ENCODE measurements at places on chromosomes 1 and 21.

GRCh38 chr1:221626041-221626440 lies 115.8 kb downstream of the DUSP10 start:
- DNase-seq, result no peak

GRCh38 chr1:87560601-87561360 lies 232.1 kb downstream of the LMO4 start:
- DNase-seq, result no peak

DNA sequence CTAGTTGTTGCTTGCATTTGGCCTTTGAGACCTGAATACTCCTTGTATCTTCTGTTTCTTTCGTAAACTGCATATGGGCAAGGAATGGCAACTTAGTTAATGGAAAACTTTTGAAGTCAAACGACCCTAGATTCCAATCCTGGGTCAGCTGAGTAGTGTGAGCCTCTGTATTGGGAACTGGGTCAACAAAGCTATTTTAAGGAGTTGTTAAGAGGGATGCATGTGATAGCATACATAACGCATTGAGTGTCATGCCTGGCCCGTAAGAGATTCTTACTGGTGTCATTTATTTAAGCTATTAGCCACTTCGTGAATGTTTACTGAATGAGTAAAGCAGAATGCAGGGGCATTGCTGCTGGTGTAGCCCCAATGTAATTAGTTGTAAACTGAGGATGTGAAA lies 340.1 kb downstream of the PAPPA2 start:
- DNase-seq, result no peak

- DNase-seq, result no peak
These were observed 8.7 kb downstream of the SDHB start for GRCh38 chr1:17045150-17045549.

GRCh38 chr1:206766251-206766856 lies 4.2 kb upstream of the IL19 start:
- DNase-seq, result peak; percentile 25

GRCh38 chr1:2968471-2968881 lies 52.8 kb upstream of the ACTRT2 start:
- DNase-seq, result no peak

DNA sequence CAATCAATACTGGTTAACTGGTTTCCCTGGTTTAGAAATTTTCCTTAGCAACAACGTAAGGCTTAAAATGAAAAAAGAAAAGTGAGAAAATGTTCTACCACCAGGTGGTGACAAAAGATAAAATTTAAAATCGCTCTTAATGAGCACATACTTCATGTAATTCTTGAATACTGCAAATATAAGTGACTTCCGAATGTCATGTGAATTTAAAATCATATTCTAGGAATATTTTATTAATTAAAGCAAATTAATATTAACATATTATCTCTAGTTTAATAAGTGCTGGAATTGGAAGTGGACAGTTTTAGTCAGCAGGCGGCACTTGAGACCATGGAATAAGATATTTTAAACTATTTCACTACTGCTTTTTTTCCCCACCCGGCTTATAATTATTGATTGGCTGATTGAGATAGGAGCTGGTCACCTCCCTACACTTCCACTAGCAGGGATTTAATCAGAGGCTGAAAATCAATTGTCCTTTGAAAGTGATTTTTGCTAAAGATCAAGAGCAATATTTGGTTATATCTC lies 5.0 kb upstream of the ADAMTS1 start:
- no peak for DNase-seq

DNA sequence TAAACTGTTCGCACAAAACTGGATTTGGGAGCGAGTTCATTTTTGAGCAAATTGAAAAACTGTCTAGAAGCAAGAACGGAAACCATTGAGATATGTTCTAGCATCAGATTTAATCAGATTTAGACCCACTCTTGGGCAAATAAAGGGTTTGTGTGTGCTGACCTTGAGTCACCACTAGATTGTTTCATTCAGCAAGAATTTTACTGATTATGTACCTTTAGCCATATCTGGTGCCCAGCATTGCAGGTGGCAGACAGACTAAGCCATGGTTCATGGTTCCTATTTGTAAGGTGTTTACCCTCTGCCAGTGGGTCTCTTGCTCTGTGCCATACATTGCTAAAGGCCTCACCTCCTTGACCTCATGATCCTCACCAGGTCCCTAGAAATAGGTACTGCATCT lies 1.4 kb downstream of the NUDC start:
- no peak for DNase-seq

- no peak for DNase-seq
These were observed 74.1 kb upstream of the ACTRT2 start for GRCh38 chr1:2946999-2947690.

DNA sequence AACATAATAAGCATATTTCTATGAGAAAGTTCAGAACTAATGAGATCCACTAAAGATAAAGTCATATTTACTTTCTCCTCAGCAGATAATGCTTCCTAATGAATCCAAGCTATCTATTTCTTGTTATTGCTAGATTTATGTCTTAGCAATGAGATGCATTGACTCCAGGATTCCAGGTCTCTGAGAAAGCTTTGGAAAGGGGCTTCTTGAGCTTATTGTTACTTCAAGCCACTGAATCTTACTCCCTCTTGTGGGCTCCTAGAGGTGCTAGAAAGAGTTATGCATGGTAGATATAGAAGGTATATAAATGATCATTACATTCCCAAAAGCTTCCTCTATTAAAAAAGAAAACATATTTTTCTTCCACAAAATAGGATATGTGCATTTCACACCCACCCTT lies 246.4 kb upstream of the ADAMTS5 start:
- no peak for DNase-seq

DNA sequence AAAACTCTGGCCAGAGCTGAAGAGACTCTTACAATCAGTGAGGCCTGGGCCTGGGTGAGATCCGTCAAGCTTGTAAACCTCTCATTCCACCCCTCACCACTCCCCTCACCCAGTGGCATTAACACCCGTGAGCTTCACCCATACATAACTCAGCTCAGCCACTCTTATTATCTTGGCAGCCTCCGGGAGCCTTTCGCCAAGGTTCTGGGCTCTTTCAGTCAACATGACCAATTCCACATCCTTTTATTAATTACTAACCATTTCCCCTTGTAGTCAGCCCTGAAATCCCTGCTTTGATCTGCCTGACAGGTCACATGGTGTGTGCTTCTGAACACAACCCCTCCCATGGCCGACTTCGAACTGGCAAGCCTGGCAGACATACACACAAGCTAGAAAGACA lies 134.8 kb downstream of the SETD4 start:
- DNase-seq, result no peak

DNA sequence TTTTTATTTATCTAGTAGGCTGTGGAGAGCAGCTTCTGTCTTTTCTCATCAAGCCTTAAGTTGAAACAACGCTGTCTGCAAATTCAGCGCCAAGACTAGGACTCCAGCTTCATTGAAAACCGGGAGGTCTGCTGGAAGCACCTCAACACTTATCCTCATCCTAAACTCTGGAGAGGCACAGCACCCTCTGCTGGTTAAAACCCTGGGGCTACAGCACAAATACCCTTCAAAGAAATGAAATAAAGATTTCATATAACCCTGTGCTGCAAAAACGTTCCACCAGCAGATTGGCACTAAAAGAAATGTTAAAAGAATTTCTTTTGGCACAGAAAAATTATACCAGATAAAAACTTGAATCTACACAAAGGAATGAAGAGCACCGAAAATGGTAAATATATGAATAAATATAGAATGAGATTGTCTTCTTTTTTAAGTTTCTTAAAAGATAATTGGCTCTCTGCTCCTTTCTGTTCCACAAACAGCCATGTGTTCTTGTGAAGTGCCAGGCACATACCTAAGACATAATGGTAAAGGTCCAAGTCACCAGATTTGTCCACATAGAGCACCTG lies 227.7 kb upstream of the SAMSN1 start:
- peak; percentile 21 for DNase-seq

GRCh38 chr21:44931501-44932407 lies 8.1 kb upstream of the SLX9 start:
- DNase-seq, result no peak

DNA sequence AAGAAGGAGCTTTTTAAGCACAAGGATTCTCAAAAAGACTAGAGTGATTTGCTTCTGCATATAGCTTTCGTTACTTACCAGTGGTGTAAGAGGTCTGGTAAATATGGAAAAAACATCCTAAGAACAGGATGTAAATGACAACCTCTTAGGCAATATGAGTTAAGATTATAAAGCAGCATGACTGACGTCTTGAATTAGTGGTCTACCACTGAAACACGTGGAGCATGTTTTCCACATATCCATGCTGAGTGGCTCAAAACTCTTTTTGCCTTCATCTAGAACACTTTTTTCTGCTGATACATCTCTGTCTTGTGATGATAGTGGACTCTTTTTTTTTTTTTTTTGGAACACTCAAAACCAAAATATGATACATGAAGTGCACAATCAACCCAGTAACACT lies 44.6 kb downstream of the RCAN1 start:
- no peak for DNase-seq

DNA sequence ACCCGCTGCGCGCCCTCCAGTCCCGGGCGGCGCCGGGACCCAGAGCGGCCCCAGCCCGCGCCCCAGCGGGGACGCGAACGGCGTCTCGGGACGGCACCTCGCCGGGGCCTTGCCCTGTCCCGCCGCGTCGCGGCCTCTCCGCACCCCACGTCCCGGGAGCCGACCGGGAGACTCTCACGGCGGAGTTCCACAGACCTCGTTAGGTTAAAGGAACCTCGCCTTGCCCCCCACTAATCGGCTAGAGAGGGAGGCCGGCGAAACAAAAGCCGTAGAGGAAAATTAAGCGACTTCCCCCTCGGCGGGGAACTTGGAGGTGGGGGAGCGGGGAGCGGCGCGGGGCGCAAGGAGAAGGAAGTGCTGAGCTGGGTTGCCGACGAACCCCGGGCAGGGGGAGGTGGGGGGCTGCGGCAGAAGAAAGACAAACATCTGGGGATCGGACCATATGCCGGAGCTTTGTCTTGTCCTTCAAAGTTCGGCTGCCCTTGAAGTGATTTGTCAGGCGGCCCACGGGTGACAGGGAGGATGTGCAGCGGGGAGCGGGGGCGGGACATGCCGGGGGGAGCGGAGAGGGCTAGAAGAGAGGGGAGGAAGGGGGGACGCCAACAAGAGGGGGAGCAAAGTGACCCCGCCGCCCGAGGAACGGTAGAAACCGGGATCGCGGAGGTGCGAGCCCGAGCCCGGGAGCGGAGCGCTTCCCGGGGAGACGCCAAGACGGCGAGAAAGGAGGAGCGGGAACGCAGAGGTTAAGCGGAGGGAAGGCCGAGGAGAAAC lies 120.0 kb upstream of the RRP15 start:
- DNase-seq, result no peak

- DNase-seq, result no peak
These were observed 110.1 kb downstream of the NTPCR start for GRCh38 chr1:233060461-233060994.

DNA sequence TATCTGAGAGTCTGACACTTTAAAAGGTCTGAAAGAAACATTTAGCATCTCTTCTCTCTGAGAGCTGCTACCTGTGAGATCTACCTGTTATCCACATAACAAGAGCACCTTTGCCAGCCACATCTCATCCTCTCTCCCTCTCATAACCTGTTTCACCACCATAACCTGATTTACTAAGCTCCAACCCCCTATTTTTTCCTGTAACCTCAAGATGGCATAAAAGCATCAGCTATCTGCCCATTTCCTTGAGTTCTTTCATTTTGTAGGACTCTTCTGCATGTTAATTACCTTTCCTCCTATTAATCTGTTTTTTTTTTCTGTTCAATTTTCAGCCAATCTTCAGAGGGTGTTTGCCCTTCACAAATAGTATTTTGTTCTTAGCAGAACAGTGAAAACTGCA lies 136.5 kb upstream of the KCNK1 start:
- DNase-seq, result no peak

GRCh38 chr1:208643005-208643597 lies 398.9 kb upstream of the PLXNA2 start:
- no peak for DNase-seq

DNA sequence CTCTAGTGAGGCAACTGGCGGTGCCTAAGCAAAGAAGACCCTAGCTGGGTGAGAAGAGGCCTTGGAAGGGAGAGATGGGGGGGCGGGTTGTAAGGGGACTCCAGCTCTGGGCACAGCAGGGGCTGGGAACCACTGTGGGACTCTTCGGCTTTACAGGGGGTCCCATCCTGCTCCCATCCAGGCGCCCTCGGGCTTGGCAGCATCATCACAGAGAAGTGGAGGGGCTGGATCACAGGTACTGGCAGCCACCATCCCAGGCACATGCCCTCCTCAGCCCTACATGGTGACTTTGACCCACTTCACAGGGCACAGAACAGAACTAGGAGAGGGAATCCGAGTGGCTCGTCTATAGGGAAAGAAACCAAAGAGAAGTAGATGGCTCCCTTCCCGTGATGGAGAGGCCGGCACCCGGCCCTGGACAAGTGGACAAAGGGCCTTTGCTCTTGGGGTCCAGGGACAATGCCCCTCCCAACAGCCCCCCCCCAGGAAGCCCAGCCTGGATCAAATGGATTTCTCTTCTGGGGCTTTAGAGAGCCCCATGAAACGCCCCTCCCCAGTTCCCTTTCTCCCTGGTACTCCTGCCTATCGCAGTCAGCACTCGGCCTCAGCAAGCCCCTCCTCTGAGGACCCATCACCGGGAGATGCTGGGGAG lies 54.0 kb upstream of the ECE1 start:
- no peak for DNase-seq

DNA sequence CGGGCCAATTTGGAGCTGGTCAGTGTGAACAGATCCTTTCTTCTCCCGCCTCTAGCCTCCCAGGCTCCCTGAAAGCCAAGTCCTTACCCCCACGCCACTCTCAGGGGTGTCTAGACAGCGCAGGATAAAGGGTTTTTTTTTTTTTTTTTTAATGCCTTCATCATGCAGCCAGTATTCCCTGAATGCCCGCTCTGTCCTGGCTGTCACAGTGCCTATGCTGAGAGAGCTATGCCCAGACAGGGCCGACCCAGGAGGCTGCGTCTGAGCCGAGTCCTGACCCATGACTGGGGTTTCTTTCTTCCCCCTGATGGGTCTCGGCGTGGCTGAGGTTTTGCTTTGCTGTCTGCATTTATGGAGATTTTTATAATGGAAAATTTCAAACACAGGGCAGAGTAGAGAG lies 18.3 kb downstream of the SPSB1 start:
- no peak for DNase-seq

DNA sequence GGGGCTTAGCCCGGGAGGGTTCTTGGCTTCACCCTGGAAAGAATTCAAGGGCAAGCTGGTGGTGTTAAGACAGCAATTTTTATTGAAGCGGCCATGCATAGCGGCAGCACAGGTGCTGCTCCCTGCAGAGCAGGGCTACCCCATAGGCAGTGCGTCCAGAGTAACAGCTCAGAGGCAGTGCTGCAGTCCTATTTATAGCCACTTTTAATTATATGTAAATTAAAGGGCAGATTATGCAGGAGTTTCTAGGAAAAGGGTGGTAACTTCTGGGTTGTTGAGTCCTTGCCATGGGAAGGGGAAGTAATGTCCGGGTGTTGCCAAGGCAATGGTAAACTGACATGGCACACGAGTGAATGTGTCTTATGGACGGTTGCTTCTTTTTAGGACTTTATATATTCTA lies 57.0 kb downstream of the VPS26C start:
- DNase-seq, result no peak

GRCh38 chr1:43981135-43981491 lies 2.1 kb downstream of the B4GALT2 start:
- DNase-seq, result no peak
